ENCODE measurements at places on chromosomes 1 and 21.

DNA sequence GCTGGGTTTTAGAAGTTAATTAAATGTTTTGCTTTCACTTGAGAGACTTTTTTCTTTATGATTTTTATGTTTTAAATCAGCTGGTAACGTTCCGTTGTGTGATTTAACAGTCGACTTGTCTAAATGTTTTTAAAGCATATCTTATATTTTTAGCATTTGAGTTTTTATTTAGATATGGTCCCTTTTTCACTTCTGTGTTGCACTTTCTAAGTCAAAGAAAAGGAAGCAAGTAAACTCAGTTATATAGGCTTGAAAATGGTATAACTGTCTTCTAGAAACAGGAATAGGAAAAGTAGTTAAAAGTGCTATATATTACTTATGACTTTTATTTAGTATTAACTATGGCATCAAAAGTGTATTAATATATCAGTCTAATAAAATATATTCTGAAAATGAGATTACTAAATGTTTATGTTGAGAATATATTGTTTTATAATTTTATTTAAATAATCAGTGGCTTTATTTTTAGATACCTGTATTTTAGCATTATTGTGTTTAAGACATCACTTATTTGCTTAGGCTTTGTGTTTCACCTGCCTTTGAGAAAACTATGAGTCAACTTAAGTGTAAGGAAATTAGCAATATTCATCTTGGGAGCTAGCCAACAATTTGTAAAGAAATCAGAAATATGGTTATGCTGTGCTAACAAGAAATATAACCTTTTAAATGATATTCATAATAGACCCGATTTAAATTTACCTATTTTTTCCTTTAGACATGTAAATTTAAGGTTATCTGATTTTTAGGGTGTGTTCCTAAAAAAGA lies 60.5 kb downstream of the RABGAP1L start:
- no peak for DNase-seq

- DNase-seq = peak; percentile 80
Measured at GRCh38 chr1:93681101-93681988, at the start of gene BCAR3. TSS of gene BCAR3 (minus strand) at chr1:93681837. CDS start at chr1:93674930, 6,907 bp downstream.

DNA sequence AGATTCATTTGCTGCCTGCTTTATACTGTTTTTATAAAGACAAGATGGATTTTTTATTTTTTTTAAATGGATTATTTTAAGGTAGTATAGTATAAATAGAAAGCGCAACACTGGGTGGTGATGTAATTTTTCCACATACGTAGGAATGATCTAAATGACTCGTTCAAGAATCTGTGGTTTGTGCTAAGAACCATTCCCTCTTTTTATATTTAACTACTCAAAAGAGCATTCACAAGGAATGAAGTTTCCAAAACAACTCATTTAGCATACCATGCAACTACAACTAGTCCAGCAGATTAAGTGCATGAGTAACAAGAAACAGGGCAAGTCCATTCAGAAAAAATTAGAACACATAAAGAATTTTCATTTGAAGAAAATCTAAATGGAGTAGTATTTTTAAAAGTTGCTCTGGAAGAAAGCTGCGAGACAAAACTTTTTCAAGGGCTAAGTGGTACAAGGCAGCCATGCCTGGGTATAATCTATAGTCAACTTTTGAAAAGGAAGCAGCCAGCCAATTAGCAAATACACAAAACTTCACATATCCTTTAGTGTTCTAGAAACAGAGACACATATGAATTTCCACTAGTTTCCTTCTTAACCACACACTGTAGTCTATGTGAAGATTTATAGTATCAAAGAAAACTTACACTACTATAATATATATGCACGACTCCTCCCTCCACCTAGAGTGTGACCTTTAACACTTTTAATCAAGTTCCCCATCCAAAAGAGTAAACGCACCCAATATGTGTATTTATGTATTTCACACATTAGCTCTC lies 23.4 kb downstream of the GTF2B start:
- no peak for DNase-seq

DNA sequence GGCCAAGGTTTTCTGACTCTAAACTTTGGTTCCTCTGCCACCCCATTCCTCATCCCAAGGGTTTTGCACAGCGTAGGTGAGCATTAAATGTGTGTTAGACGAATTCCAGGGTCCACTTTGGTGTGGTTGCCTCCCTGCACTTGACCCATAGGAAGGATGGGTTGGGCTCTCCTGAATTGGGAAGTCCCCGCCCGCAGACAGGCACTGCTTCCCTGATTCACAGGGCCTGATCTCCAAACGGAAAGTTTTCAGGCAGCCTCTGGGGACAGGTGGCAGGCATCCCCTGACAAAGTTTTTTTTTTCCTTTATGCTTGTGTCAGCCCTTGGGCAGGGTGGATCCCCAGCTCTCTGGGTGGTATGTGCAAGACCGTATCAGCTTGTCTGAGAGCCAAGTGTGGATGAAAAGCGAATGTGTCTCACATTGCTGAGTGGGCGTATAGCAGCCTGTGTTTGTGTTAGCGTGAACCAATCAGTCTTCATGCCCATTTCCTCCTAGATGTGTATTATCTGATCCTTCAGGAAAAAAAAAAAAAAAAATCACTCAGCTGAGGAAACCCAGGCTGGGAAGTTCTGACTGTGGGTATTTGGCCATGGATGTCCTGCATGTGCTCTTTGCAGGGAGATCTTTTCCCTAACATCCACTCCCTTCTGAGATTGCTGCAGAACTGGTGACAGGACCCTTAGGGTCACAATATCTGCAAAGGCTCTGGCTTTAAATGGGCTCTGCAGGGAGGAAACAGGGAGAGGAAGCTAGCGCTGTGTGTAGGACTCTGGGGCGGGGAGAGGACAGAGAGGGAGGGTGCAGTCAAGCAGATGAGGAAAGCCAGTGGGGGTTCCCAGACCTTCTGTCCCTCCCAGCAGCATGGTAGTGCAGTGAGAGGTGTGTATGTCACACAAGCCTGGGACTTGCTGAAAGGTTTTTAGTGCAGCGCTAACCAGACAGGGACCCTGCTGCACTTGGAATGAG lies 42.2 kb upstream of the TRABD2B start:
- DNase-seq = no peak

- peak; percentile 91 for DNase-seq
Measured at GRCh38 chr1:153626904-153627714, at the start of gene S100A13. TSS of gene S100A13 (minus strand) at chr1:153627505. CDS start at chr1:153626472, 1,033 bp downstream.

DNA sequence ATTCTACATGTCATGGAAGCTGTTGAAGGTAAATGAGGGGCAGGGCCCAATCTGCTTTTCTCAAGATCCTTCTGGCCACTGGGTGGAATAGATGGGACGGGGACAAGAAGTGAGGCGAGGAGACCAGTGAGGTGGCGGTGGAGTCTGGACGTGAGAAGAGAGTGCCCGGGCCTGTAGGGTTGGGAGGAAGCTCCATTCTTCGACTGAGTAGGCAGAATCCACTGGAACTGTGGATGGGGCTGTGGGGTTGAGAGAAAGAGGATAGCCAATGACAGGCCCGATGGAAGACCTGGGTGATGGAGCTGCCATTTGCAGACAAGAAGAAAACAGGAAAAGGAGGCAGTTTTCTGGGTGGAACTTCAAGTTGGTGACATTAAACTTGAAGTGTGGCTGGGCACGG lies 10.3 kb downstream of the SLC1A7 start:
- DNase-seq = no peak

- peak; percentile 72 for DNase-seq
Measured at GRCh38 chr1:9129266-9130041, 552 bp upstream of the GPR157 start.

- DNase-seq = no peak
Measured at GRCh38 chr1:205748403-205749233, 1.4 kb downstream of the NUCKS1 start.

DNA sequence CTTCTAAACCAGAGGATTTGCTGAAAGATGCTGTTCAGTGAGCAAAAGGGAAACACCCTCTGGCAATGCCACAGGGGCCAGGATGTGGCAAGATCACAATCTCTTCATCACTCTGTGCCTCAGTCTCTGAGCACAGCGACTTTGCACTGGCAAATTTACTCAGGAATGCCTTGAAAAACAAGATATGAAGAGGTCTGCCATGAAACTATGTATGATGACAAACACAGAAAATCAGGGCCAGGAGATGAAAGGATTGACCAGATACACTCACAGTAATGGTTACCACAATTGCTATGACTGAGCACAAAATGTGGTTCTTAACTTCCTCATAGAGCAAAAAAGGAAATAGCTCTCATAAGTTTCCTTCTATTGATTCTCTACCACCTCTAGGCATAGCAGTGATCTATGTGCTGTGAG lies 5.8 kb downstream of the TTC13 start:
- DNase-seq = no peak

DNA sequence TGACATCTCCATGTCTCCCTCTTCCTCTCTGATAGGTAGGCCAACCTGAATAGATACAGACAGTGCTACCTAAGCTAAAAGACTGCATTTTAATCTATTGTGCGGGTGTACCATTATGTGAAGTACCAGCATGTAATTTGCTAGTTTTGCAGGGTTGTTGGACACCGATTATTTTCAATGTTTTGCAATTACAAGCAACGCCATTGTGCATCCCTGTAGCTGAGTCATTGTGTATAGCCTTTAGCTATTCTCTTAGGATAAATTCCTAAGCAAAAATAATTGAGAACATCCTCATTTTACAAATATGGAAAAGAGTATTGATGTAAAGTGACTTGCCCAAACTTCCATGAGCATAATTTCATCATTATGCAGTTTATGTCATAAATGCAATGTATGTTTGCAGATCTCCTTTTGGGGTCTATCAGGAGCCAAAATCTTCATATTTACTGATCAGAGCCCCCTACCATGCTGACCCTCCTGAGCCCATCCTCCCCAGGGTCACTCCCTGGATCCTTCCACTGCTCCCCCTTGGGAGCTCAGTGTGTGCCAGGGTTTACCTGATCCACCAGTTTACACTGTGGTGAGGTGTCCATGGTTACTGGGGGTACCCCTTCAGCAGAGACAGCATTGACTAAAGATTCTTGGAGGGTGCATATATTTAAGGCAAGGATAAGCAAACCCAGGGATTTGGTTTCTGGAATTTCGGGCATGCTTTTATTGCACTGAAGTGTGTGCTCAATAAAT lies 80.6 kb downstream of the CCDC185 start:
- no peak for DNase-seq

GRCh38 chr1:105260001-105260400 lies 1510.3 kb downstream of the AMY1C start:
- no peak for DNase-seq

DNA sequence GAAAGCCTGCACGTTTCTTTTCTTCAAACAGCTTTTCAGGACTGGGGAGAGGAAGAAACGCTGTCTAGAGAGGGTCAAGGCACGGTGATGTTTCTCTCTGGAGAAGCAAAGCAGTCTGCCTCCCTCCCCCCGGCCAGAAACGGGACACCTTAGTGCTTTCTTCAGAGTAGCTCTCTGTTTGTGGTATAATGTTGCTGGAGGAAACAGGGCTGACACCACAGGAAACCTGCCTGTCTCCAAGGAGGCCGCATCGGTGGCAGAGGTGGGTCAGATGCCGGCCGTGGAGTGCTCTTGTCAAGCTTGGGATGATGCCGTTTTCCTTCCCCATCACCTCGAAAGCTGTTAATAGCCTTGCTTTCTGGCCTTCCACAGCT lies 139.4 kb downstream of the DHRS3 start:
- no peak for DNase-seq

DNA sequence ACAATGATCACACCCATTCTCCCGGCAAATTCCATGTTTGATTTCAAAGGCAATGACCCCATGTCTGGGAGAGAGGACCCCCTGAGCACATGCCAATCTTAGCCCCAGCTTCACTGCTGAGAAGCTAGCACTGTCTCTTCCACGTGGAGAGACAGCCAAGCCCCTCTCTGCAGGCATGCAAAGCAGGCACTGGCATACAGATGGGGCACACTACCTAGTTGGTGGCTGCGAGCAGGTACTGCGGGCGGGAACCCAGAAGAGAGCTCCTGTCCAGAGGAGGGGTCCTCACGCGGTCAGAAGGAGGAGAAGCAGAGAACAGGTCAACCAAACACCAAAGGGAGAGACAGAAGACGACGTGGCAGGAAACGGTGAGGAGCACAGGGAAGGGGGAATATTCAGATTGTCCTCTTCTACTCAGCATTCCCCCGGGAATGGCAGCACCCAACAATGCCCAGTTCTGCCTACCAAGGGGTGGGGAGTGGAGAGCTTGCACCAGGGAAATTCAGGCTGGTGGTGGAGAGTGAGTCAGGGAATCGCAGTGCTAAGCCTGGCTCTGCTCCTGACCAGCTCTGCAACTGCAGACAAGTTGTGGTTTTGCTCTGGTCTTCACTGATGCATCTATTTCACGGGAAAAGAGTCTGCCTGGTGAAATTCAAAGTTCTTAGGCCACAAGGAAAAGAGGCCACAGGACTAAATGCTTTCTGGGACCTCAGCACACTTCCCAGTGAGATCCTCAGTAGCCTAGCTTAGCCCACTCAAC lies 48.1 kb upstream of the GOLT1A start:
- DNase-seq = no peak

- no peak for DNase-seq
Measured at GRCh38 chr1:203557390-203557789, 63.4 kb downstream of the OPTC start.

GRCh38 chr1:160096274-160097116 lies 1.9 kb downstream of the IGSF8 start:
- no peak for DNase-seq

DNA sequence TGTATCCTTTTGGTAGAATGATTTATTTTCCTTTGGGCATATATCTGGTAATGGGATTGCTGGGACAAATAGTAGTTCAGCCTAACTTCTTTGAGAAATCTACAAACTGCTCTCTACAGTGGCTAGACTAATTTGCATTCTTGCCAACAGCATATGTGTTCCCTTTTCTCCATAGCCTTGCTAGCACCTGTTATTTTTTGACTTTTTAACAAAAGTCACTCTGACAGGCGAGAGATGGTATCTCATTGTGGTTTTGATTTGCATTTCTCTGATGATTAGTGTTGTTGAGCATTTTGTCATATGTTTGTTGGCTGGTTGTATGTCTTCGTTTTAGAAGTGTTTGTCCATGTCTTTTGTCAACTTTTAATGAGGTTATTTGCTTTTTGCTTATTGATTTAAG lies 99.8 kb downstream of the UCK2 start:
- DNase-seq = no peak

DNA sequence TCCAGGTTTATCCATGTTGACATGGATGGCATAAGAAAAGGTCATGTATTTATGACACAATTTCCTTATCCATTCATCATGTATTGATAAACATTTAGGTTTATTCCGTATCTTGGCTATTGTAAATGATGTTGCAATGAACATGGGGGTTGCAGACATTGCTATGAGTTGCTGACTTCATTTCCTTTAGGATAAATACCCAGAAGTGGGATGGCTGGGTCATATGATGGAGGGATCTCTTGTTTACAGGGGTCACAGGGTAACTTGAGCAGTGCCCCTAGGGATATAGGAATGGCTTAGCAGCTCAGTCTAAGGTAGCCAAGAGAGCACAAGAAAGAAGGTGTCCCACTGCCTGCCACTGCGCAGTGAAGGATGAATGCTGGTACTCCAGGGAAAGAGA lies 229.6 kb upstream of the COA6 start:
- no peak for DNase-seq

- no peak for DNase-seq
Measured at GRCh38 chr1:54678776-54679643, 36.7 kb upstream of the TTC4 start.

- DNase-seq = peak; percentile 62
Measured at GRCh38 chr1:21537932-21538630, 28.9 kb downstream of the ALPL start.

GRCh38 chr1:42319871-42320484 lies 15.1 kb downstream of the FOXJ3 start:
- no peak for DNase-seq
